ENCODE measurements at places on chromosomes 3 and 15. TPM values are rescaled to one million over a fixed set of nuclear protein-coding genes. Genes with fewer than 3 reads are reported as not detected.

- no peak for DNase-seq
Measured at GRCh38 chr3:195548501-195548900, 5.4 kb upstream of the PPP1R2 start.

RCN2 gene
- 87.8 TPM for total RNA-seq

- DNase-seq = no peak
Measured at GRCh38 chr15:66877477-66878271, 175.6 kb downstream of the SMAD6 start.

DNA sequence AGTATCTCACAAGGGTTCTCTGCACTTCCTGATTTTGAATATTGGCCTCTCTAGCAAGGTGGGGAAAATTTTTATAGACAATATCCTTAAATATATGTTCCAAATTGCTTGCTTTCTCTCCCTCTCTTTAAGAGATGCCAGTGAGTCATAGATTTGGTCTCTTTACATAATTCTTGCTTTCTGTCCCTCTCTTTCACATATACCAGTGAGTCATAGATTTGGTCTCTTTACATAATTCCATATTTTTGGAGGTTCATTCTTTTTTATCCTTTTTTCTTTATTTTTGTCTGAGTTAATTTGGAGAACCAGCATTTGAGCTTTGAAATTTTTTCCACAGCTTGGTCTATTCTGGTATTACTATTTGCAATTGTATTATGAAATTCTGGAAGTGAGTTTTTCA lies 77.7 kb upstream of the NUDT16 start:
- DNase-seq = no peak

MAP3K13 gene
- total RNA-seq = 36.9 TPM

DNA sequence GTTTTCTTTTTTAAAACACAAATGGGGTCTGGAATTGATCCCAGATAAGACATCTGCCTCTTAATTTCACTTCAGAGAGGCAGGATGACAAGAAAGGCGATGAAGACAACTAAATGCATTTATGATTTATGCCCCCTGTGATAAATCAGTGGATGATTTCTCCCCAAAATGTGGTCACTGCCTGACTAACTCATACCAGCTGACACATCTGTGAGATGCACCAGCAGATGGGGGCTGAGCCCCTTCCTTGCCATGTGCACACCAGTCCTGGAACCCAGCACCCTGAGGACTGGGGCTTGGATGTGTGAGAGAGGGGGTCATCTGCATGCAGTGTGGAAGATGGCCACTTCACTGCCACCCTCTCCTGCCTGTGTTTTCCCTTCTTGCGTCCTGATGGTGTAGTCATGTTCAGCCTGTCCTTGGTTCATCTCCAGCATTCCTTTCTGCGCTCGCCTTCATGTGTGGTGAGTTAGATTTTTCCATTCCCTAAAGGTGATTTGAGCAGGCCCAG lies 264.3 kb downstream of the LRTM1 start:
- DNase-seq = no peak

DNA sequence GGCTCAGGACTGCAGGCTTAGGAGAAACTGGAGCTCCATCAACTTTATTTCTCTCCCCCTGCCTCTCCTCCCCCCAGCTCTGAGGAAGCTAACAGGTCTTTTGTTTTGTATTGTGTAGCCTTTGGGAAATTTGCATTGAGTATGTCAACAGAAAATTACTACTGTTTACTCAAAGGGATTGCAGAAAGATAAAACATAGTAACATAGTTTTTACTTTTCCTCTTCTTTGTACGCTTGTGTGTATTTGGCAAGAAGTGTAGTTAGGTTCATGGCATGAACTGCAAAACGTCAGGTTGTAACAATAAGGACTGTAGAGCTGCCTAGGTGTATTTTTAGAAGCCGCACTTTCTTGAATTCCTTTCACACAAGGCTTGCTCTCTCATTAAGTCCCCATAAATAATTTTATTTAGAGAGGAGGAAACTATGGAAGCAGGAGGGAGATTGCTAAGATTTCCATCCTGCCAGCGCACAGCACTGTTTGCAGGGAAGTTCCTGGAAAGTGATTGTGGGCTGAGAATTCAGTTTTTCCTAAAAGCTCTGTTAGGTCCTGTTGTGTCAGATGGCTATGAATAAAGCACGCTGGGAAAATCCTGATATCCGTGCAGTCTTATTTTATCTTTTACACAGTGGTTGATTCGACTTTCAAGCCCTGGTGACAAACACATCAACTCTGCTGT lies 21.1 kb upstream of the SATB1 start:
- no peak for DNase-seq

- DNase-seq = no peak
Measured at GRCh38 chr3:47421741-47422649, 41.2 kb downstream of the PTPN23 start.

DNA sequence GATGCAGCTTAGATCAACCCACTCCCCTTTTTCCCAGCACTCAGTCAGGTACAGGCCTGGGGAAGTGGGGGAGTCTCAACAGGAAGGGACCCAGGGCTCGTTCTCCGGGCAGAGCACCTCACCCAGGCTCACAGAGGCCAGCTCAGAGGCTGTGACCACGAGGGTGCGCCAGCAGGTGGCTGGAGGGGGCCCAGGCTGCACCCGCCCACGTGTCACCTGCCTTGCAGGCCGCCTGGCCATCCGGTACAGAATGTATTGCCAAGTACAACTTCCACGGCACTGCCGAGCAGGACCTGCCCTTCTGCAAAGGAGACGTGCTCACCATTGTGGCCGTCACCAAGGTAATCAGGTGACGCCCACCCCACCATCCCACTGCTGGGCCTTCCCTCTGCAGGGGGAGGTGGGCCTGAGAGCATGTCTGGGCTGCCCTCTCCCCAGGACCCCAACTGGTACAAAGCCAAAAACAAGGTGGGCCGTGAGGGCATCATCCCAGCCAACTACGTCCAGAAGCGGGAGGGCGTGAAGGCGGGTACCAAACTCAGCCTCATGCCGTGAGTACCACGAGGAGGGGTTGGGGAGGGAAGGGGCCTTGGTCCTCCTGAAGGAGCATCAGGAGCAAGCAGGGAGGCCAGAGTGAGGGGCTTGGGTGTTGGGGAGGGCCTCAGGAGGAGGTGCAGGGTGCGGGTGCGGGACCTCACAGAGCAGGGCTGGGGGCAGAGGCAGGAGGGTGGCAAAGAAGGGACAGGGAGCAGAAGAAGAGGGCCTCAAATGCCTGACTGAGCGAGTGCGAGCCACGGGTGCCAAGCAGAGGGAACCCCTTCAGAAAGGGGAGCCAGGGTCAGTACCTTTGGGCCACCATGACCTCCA lies 14.0 kb upstream of the LMAN1L start:
- DNase-seq = no peak

GRCh38 chr3:64267721-64268604 lies 42.7 kb upstream of the PRICKLE2 start:
- DNase-seq = no peak

CSPG5 gene
- total RNA-seq = 0.17 TPM

GRCh38 chr3:123261666-123262065 lies 59.9 kb downstream of the SEC22A start:
- DNase-seq = no peak

GRCh38 chr3:135125171-135125801 lies 330.2 kb downstream of the EPHB1 start:
- peak; percentile 29 for DNase-seq

- DNase-seq = no peak
Measured at GRCh38 chr3:19596408-19596807, 337.6 kb downstream of the EFHB start.

- no peak for DNase-seq
Measured at GRCh38 chr15:65819563-65819960, 27.5 kb upstream of the DENND4A start.

DNA sequence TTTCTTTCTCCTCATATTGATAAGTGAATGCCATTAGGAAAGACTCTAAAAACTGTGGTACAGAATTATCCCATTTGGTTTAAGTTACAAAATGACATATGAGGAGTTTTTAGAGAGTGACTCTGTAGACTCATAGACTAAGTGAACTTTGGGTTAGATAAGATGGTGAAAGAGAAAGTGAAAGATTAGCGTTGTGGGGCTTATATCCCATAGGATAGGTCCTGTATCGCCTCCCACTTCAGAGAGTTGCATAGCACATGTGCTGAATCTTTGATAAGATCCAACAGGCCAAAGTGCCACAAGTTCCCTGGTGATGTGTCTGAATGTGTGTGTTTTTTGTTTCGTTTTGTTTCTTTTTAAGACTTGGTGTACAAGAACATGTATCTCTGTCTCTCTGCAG lies 666.9 kb downstream of the MECOM start:
- DNase-seq = no peak

GRCh38 chr3:108602249-108602934 lies 12.9 kb downstream of the DZIP3 start:
- DNase-seq = no peak

DNA sequence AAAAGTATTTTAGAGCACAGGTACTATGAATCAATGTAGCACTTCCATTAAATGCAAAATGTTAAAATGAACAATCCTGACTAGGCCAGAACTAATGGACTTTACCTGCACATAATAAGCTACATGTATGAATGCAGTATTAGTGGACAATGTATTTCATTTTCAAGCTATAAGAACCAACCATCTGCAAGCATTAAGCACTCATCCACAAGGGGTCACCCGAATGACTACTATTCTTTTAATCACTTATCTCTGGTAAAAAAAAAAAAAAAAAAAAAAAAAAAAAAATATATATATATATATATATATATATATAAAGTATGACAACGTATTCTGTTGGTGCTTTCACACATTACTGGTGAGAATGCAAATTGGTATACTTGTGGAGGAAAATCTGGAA lies 7.2 kb downstream of the HERC1 start:
- DNase-seq = no peak

GRCh38 chr15:77886805-77887448 lies 190.6 kb downstream of the TBC1D2B start:
- DNase-seq = no peak

TIMMDC1 gene
- total RNA-seq = 61.1 TPM

GRCh38 chr3:122615303-122615702 lies 37.9 kb downstream of the PARP15 start:
- no peak for DNase-seq

DNA sequence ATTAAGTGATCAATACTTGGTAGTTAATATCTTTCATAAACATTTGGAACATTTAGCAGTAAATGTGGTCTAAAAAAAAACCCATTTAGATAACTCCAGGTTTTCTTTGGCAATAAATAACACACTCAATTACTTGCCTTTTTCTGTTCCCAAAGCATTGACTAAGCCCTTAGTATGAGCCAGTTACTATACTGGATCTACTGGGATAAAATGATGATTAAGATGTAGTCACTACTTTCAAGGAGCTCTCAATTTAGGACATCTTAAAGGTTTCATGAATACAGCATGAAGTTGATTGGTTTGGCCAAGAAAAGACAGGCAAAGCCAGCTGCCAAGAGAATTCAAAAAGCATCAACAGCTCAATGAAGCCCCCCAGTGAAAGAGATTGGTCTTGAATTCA lies 250.9 kb downstream of the EPHA3 start:
- DNase-seq = no peak

GRCh38 chr15:40894681-40895448 lies 615 bp downstream of the VPS18 start:
- DNase-seq = peak; percentile 36

DNA sequence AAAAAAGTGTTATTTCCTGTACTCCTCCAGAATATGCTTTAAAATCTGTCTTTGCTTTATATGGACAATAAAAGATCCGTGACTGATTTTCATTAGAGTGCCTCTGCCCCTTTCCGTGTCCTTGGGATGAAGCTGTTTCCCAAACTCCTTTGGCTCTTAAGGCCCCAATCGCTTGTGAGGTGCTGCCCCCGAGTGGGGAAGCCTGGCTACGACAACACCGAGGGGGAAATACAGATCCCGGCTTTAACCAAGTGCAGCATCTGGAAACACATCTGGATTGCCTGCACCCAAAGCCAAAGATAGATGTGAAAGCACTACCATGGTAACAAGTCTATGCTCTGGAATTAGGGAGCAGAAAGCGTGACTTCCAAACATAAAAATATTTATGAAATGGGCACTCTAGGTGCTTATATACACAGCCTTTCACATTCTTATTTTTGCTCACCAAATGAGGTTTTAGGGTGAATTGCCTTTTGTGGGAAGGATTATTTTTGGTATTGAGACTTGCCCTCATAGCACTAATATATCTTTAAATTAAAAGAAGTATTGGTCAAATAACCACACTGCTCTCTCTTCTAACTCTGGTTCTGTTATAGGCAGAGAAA lies 40.6 kb upstream of the ADCY5 start:
- peak; percentile 43 for DNase-seq

DNA sequence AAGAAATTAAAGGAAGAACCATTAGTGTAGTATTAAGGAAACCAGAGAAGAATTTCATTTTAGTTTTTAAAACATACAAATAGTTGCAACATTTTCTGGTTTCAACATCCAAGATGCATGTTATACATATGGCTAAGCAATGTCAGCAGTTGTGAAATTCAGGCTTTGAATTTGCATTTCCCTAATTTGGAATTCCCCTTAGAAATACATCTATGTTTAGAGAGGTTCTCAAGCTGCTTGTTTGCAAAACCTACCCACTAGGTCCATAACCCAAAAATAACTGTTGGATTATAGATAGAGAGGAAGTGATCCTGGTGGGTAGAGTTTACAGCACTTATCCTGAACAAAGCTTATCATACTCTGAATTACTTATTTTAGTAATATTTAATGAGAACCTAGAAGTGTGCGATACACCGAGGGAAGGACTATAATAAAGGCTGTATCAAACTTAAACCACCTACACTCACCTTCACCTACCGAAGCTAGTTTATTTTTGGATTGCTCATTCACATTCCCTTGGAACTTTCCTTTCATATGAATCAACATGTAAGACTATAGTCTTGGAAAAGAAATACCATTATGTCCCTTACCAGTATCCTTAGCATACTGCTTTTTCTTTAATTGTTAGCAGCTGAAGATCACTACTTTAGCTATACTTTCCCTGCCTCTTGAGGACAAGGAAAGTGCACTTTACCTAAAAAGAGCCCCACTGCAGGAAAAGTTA lies 60.6 kb downstream of the CHAC1 start:
- no peak for DNase-seq

WNT5A gene
- total RNA-seq = 12.0 TPM

GRCh38 chr15:78237146-78237545 lies 2.8 kb upstream of the ACSBG1 start:
- DNase-seq = no peak

DNA sequence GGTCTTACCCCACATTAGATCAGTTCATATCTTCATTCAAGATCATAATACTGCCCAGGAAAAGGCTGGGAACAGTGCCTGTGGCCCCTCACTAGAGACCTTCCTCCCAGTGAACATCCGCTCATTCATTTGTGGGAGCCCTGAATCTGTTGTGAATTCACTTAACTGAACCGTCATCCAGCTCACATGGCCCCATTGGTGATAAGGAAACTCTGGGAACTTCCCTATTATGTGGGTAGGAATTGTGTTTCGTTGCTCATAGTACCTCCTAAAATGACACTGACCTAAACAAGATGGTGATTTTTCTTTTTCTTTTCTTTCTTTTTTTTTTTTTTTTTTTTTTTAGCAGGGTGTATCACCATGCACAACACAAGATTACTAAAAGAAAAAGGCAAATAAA lies 6.8 kb upstream of the MESP2 start:
- DNase-seq = no peak

DNA sequence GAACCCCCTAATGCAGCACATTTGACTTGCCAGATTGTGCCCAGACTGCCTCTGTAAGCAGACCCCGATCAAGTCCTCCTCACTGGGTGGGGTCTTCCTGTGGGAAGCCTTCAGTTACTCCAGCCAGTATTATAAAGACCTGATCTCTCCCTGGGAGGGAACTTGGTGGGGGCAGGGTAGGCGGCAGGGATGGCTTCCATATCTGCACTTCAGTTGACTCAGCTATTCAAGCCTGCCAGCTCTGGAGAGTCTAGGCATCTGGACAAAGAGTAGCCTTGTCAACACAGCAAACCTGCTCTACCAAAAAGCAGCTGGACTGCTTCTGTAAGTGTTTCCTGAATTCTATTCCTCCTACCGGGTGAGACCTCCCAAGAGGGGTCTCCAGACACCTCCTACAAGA lies 21.0 kb upstream of the SLC25A38 start:
- DNase-seq = no peak
